T follicular helper cell (primary cell): ENCODE measurements at places on chromosomes 1 and 21.

DNA sequence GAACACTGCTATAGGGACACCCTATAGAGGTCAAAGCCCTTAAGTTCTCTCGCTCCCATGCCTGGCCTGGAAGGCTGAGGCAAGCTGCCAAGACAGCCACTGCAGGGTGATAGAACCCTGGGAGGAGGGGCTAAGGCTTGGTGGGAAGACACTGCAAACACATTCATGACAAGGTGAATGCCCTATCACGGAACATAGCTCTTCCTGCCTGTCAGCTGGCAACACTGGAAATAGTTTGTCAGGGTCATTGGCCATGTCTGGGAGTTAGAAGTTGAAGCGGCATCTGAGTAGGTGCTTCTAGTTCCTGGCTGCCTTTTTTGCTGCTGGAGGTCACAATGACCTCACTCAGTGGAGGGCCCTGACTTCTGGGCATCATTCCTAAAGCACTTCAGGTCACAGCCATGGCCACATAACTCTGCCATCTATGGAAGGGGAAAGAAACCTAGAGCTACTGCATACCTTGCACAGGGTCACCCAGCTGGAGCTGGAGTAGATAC lies 4.2 kb downstream of the FABP3 start:
- no peak for DNase-seq

- no peak for DNase-seq
Measured at GRCh38 chr1:34331020-34331926, 154.6 kb downstream of the C1orf94 start.

DNA sequence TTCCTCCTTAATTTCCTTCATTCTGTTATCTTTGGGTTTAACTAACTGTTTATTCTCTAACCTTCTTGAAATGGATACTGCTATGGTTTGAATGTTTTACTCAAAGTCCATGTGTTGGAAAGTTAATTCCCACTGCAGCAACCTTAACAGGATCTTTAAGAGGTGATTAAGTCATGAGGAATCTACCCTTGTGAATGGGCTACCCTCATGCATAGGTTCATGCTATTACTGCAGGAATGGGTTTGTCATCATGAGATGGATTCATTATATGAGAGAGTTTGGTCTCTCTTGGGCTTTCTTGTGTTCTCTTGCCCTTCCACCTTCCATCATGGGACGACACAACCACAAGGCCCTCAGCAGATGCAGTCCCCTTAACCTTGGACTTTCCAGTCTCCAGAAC lies 516.9 kb downstream of the ADGRL2 start:
- no peak for DNase-seq

- DNase-seq = no peak
Measured at GRCh38 chr1:202131956-202132821, 9.5 kb downstream of the GPR37L1 start.

GRCh38 chr1:10796029-10796944 lies at the start of gene CASZ1:
Gene CASZ1 (minus strand): TSS chr1:10796646. CDS start chr1:10693889, 102,757 bp downstream.
- no peak for DNase-seq

GRCh38 chr1:54111624-54112023 lies 41.2 kb downstream of the CDCP2 start:
- no peak for DNase-seq

DNA sequence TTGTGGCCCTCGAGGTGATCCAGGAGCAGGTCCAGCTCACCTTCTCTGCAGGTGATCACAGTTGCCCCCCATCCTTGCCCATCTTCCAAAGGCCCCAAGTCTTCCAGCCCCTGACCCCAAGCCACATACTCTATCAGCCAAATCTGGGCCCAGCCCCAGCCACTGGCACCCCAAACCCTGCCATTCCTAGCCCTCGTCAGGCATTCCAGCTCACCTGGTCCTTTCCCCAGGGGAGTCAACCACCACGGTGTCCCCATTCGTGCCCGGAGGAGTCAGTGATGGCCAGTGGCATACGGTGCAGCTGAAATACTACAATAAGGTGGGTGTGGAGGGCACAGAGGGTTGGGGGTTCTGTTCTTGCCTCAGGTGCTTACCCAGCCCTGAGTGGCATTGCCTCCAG lies 12.2 kb downstream of the CELSR2 start:
- DNase-seq = no peak

DNA sequence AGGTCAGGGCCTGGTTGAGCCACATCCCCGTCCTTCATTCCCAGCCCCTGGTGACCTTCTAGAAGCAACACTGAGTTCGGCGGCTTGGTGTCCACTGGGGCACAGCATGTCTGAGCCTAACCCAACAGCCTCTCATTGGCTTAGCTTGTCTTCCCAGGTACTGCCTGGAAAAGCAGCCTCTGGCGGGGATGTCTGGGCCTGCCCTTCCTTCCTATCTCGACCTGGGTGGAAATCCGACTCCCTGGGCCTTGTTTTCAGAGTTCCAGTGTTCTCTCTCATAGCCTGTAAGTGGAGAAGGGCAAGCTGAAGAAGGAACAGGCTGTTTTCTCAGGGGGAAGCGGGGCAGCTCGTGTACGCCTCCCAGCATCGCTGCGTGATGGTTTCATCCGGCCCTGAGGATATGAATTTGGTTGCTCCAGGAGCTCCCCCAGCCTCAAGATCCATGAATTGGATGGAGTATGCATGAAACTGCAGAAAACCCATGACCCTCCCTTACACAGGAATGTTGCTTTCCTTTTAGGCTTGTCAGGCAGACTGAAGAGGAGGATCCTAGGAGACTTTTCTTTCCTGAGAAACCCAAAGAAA lies 116.5 kb upstream of the IRF2BP2 start:
- no peak for DNase-seq

GRCh38 chr1:85628791-85629531 lies 48.4 kb downstream of the CCN1 start:
- no peak for DNase-seq

DNA sequence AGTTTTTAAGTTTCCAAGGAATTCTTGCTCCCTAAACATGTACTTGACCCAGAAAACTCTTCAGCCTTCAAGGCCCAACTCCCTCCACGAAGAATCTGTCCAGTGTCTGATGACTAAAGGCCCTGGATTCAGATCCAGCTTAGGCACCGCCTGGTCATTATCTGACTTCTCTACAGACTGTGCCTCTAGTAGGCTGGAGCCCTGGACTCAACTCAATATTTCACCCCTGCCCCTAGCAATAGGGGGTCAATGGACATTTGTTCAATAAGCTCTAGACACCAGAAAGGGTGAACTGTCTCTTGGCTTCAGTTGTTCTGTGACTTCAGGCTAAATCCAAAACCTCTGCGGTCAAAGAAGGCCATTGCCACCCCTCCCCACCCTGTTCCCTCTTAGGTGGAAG lies 34.5 kb downstream of the NUAK2 start:
- DNase-seq = no peak

DNA sequence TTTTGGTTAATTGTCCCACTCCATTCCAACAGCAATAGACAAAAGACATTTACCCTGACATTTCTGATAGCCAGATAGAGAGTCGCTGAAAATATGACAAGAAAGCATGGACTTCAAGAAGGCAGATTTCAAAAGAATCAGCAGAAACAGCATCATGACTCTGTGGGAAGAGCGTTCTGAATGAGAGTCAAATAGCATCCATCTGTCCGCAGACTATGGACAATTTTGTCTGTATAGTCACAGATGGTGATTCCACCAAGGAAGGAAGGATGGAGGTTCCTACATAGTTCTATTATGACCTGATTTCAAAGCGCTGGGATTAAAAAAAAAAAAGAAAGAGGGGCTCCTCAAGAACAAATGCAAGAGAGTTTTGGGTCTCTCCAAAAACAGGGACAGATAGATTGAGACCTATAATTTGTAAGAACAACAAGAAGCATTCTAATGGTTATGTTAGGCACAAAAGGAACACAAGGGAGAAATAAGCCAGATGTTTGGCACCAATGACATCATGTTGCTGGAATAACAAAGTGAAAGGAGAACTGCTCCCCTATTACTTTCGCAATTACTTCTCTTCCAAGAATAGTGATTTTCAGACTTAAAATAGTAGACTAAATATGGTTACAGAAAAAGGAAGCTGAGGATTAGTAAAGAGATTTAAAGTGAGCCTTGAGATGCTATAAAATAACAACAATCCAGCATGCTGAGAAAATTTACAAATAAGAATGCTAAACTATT lies 28.5 kb downstream of the NIBAN1 start:
- no peak for DNase-seq
